ENCODE measurements at places on chromosomes 11 and 22.

GRCh38 chr22:46111645-46112306 lies 38.5 kb upstream of the PPARA start:
- DNase-seq: no peak

- no peak for DNase-seq
These were observed 113.8 kb downstream of the CADM1 start for GRCh38 chr11:115390441-115390840.

GRCh38 chr11:95795627-95796295 lies 5.5 kb downstream of the CEP57 start:
- DNase-seq: no peak

GRCh38 chr11:130114726-130115125 lies 44.9 kb upstream of the ST14 start:
- DNase-seq: no peak

DNA sequence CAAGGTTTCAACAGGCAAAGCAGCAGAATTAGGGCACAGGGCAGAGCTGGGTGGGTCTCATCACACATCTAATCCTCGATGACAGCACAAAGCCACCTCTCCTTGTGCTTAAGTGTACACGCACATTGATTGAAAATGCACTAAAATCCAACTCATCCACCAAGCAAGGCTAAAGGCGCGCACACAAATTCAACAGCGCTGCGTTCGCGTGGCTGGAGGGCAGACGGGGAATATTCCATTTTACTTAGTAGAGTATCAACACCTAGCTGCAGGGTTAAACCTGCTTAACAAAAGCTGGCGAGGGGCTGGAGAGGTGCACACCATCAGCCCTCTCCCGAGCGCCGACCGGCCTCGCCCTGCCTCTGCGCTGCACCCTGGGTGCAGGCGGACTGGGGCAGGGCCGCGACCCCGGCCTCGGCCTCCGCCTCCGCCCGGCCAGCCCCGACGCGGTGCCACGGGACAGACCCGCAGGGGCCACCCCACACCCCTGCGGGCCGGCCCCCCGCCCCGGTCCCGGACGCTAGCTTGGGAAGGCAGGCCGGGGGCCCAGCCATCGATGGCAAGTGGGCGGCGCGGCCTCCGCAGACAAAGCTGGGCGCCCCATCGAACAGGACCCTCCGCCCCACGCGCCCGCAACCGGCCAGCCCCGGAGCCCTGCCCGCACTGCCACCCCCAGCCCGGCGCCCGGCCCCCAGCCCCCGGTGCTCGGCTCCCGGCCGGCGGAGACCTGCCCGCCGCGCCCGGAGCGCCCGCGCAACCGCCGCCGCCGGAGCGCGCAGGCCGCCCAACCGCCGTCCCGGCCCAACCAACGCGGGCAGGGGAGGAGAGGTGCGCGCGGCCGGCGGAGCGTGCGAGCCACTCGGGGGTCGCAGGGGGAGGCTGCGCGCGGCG lies 929 bp downstream of the PRDM10 start:
- DNase-seq: no peak
